ENCODE measurements at places on chromosomes 6 and 20.

DNA sequence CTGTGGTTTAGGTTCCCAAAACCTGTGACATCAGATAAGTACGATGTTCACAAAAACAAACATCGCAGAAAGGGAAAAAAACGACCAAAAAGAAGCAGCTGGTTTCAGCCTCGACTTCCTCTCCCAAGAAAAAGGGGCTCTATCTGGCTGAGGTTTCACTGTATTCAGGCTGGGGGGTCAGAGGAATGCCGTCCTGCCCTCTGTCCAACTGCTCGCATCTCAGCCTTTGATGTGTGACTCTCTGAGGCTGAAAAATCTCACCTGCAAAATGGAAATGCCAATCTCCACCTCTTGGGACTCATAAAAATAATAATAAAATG lies 123.6 kb upstream of the PTPN1 start:
- no peak for ATAC-seq

DNA sequence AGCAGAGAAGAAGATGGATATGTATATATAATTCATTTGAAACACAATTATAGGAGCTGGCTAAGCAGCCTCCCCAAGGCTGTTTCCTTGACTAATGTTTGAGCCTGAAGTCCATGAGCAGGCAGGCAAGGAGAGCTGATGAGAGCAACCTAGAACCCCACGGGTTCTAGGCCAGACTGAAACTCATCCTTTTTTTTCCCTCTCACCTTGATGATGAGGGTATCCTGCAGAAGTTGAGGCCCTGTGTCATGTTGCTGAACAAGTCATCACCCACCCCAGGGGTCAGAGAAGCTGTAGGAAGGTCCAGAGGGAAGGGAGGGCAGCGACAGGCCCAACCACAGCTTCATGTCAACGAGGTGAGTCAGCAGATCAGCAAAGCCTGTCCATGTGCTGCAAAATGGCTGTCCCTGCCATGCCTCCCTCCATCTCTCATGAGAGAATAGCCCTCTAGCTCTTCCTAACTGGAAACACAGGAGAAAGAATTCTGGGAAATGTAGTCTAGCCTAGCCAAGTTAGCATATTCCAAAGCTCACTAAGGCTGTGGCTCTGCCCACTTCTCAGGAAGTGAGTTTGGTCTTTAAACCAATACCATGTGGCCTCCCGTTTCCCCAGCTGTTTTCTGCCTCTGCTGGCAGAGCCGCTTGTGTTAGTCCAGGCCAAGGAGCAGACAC lies 91.3 kb upstream of the DTNBP1 start:
- no peak for ATAC-seq

GRCh38 chr6:147177286-147177685 lies 26.9 kb upstream of the STXBP5 start:
- ATAC-seq: no peak

DNA sequence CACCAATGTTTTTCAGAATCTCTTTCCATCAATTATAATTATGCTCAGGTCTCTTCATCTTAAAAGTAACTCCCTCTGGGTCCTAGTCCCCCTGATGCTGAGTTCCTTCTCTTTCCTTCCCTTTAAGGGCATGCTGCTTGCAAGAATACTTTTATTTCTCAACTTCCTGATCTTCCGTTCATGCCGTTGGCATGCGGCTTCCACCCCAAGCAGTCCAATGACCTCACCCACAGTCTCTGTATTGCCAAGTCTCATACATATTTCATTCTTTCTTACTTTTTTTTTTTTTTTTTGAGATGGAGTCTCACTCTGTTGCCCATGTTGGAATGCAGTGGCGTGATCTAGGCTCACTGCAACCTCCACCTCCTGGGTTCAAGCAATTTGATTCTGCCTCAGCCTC lies 83.5 kb downstream of the NDUFAF5 start:
- ATAC-seq: no peak

DNA sequence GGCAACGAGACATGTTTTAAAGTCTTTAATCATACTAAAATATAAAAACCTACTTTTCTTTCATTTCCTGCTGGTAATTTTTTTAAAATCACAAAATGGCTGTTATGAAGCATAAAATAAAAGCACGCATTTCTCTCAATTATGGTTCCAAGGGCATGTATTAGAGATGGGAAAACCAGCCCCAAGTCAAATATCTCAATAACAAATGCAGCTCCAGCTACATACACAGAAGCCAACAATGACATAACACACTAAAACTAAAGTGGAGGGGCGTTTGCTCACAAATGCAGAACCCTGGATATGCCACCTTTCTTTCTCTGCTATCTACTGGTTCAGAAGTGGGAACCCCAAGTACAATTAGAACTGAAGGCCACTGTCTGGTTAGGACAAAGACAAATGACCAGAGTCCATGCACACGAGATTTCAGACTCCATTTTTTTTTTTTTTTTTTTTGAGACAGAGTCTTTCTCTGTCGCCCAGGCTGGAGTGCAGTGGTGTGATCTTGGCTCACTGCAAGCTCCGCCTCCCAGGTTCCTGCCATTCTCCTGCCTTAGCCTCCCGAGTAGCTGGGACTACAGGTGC lies 27.8 kb downstream of the EZR start:
- ATAC-seq: no peak

Measured in motor neuron (in vitro differentiated cells).